ENCODE measurements at places on chromosomes 1 and 21.
A peak's percentile ranks its signal among the peaks of the same experiment; 100 is the strongest.

GRCh38 chr1:214698559-214698958 is 95.6 kb downstream of the CENPF start:
- DNase-seq: no peak

DNA sequence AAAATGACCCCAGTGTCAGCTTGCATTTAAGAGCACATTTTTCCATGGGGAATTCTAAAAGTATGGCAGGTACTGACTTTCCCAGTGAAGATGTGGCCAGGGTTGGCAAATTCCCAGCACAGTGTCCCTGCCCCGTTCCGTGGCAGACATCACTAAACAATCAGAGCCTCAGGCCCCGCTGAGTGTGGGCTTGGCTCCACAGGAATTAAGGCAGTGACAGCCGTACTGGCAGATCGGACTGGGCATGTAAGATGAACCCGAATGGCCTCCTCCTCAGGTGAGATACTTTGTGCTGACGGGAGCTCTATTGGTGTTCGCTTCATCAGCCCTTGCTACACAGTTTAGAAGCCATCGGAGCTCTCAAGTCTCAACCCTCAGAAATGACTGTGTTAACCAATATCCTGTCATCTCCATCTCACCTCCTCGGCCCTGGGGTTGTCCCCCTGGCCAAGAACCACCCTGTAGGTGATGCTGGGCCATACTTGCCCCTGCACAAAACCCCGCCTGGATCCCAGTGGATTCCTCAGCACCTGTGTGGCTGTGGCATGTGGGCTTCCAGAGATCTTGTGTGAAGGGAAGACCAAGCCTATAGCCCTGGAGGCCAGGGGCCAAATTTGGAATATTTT is 29.0 kb upstream of the ABCG1 start:
- DNase-seq: no peak

DNA sequence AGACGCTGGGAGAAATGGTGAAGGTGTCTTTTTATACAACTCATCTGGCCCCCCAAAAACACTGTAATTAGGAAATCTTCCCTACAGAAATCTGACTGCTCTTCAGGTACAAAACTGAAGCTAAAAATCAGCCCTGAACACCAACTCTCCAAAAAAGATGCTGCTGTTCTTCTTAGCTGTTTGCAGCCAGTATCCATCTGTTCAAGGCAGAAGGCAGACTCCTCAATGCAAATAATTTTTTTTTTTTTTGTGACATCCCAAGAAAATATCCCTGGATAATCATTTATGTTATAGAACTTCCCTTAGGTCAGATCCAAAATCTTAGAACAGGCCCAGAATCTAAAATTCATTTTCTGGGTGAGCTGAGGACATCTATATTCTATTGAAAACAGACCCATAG is 36.5 kb downstream of the TRIT1 start:
- DNase-seq: no peak

GRCh38 chr21:35940074-35940927 is 120.0 kb downstream of the SETD4 start:
- peak; percentile 81 for DNase-seq

DNA sequence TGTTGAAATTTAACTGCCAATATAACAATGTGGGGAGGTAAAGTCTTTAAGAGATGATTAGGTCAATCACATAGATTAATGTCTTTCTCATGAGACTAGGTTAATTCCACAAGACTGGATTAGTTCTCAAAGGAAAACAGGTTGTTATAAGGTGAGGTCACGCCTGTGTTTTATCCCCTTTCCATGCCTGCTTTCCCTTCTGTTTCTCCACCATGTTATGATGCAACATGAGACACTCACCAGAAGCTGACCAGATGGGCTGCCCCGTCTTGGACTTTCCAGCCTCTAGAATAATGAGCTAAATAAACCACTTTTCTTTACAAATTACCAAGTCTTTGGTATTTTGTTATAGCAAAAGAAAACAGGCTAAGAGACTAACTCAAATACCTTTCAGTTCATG is 70.8 kb downstream of the DDAH1 start:
- no peak for DNase-seq

DNA sequence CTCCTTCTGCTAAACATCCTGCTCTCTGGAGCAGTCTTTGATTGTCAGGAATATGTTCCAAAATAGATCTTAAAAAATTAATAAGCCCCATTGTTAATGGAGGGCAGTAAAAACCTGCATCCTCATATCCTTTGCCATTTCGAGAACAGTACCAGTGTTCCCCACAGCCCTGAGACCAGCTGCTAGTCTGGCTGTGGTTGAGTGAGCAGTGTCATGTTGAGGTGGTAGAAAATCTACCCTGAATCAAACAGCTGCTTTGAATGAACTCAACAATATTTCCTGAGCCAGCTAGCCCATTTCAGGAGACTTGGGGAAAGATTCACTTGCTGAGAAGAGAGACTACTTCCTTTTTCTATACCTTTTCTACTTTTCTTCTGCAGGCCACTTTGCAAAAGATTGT is 24.4 kb downstream of the FABP3 start:
- no peak for DNase-seq

GRCh38 chr1:16980473-16981268 is at the start of gene MFAP2:
Gene MFAP2, minus strand, starts transcription at chr1:16980620. Its CDS starts 2,347 bp downstream, at chr1:16978273.
- DNase-seq: no peak

- DNase-seq: no peak
Measured at GRCh38 chr1:183776731-183777130, 28.2 kb upstream of the RGL1 start.

DNA sequence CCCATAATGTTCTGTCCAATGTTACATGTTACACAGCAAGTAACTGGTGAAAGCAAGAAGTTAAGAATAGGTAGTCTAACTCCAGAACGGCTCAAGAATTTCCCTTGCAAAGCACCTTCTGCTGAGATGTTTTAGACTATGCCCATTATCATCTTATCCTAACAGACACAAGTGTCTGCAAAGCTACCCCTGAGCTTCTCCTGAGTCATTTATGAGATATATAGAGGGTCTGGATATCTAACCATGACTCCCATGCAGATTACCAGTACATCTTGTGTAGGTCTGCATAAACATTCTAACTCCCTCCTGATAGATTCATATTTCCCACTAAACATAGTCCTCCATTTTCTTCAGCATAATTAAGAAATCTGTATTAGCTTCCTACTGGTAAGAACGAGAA is 171.7 kb downstream of the COQ8A start:
- no peak for DNase-seq

DNA sequence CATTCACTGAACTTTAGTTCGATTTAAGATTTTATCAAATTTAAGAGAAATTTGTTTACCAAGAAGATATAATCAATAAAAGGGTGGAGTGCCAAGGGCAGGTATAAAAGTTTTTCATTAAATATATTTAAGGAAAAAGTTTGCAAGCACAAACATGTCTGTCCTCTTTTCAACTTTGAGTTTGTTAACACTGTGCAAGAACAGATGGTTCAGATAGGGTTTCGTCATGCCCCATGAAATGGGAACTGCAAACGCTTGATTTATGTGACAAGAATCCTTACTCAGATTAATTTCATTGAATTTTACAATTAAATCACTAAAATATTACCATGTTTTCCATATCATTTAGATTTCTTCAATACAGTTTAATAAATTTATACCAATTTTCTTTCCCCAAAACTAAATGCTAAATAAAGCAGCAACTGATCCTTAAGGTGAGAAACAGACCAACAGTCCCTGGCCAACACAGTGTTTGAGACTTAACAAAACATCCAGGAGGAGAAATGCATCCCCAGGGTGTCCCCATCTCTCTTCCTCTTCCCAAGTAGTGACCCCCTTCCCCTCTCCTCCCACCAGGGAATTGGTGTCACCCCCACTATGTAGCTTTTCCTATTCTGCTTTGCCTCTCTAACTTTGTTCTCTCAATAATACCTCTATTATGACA is 292.9 kb downstream of the LTN1 start:
- no peak for DNase-seq

GRCh38 chr21:15224346-15225086 is 159.7 kb upstream of the NRIP1 start:
- peak; percentile 88 for DNase-seq

GRCh38 chr1:230957580-230957989 is 21.1 kb downstream of the TTC13 start:
- no peak for DNase-seq

DNA sequence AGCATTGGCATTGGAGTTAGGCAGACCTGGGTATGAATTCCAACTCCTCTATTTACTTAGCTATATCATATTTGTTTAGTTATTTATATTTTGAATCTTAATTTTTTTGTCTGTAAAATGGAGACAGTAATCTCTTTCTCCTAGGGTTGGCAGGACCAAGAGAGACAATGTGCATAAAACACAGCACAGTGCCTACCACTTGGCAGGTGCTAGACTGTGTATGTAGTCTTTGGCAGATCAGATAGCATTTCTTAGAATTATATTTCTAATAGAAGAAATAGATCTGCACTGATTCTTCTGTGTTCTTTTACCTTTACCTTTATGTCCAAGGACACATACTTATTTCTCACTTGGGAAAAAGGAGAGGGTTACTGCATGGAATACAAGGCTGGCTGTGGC is 177.2 kb downstream of the GIPC2 start:
- DNase-seq: no peak

GRCh38 chr1:229514578-229515275 is 6.6 kb upstream of the NUP133 start:
- peak; percentile 65 for DNase-seq

- DNase-seq: no peak
Measured at GRCh38 chr1:226420328-226420727, 12.4 kb upstream of the PARP1 start.

DNA sequence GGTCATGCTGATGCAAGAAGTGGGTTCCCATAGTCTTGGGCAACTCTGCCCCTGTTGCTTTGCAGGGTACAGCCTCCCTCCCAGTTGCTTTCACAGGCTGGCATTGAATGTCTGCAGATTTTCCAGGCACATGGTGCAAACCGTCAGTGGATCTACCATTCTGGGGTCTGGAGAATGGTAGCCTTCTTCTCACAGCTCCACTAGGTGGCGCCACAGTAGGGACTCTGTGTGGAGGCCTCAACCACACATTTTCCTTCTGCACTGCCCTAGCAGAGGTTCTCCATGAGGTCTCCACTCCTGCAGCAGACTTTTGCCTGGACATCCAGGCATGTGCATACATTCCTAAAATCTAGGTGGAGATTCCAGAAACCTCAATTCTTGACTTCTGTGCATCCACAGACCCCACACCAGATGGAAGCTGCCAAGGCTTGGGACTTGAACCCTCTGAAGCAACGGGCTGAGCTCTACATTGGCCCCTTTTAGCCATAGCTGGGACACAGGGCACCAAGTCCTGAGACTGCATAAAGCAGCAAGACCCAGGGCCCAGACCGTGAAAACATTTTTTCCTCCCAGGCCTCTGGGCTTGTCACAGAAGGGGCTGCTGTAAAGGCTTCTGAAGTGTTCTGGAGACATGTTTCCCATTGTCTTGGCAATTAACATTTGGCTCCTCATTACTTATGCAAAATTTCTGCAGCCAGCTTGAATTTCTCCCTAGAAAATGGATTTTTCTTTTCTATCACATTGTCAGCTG is 466.2 kb upstream of the PBX1 start:
- peak; percentile 1 for DNase-seq

GRCh38 chr1:26838474-26839338 is 12.2 kb downstream of the ZDHHC18 start:
- DNase-seq: no peak

GRCh38 chr21:34630536-34631143 is 15.7 kb upstream of the RCAN1 start:
- DNase-seq: peak; percentile 40

DNA sequence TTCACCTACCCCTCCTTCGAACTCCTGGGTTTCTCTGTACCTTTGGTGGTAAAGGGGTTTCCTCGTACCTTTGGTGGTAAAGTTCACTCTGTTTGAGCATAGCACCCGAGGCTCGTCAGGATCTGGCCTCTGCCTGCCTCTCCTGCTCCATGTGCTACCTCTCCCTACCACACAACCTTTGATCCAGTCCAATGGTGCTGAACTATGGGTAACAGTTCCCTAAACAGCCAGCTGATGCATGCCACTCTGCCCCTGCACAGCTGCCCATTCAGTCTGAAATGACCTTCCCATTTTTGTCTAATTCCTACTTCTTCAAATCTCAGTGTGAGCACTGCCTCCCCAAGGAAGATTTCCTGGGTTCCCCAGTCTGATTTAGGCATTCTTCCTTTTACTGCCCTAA is 14.0 kb downstream of the OVAAL start:
- DNase-seq: peak; percentile 20

- no peak for DNase-seq
Measured at GRCh38 chr21:35796844-35797243, 263.5 kb downstream of the SETD4 start.

GRCh38 chr1:30687886-30688285 is 35.5 kb downstream of the MATN1 start:
- DNase-seq: no peak

DNA sequence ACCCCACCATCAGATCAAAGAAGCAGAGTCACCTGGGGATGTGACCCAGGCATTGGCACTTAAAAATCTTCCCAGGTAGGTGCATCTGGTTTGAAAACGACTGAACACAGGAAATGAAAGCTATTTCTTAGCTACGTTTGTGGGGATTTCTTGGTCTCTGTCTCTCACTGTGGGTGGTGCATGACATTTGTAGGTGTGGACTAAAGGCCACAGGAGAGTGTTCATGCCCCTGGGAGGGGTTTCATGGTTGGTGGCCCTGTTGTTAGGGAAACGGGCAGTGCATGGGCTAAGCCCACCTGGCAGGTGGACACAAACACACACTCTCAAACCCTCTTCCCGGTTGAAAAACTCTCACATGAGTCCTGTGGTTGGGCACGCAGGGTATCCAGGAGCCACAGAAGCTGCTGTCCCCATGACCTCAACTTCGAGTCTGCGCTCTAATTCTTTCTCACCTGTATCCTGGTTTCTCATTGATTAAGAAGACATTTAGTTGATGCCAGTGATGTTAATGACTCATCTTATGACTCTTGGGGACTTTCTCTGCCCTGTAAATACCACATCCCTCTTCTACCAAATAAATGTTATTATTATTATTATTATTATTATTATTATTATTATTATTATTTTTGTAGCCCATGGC is 119.4 kb downstream of the MRPS6 start:
- no peak for DNase-seq

DNA sequence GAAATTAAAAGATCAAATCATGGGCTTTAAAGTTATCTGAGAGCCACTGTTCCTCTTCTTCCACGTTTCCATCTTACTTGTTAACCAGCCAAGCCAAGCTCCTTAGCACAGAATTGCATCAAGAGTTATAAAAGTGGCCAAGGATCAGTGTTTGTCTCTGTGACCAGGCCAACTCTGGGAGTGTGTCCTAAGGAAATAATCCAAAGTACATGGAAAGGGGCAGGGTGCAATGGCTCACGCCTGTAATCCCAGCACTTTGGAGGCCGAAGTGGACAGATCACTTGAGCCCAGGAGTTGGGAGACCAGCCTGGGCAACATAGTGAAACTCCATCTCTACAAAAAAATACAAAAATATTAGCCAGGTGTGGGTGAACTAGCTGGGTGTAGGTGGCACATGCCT is 10.0 kb upstream of the MPZL1 start:
- no peak for DNase-seq
